Activated CD4-positive, alpha-beta T cell treated with anti-CD3 and anti-CD28 coated beads for 48 hours (primary cell): ENCODE measurements at places on chromosomes 7 and 10.
A peak's percentile ranks its signal among the peaks of the same experiment; 100 is the strongest.

- no peak for DNase-seq
Measured at GRCh38 chr10:49131507-49132361, 2.1 kb downstream of the FAM170B start.

DNA sequence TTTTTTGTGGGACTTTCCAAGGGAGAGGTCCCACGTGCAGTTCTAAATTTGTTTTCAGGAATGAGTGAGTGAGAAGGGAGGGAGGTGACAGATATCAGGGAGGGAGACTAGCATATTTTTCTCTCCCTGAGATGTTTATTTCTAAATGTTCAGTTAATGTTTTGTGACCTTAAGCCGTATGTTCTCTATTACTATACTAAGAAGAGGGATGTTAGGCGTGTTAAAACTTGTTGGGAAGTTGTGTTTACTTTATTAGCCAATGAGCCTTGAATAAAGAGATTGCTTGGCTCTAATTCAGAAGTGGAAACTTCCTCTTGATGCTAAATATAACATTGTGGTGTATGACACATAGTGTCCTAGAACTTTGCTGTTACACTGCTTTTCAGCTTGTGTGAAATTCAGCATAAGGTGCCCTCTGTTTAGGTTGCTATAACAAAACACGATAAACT is 37.3 kb downstream of the DNAH11 start:
- no peak for DNase-seq

DNA sequence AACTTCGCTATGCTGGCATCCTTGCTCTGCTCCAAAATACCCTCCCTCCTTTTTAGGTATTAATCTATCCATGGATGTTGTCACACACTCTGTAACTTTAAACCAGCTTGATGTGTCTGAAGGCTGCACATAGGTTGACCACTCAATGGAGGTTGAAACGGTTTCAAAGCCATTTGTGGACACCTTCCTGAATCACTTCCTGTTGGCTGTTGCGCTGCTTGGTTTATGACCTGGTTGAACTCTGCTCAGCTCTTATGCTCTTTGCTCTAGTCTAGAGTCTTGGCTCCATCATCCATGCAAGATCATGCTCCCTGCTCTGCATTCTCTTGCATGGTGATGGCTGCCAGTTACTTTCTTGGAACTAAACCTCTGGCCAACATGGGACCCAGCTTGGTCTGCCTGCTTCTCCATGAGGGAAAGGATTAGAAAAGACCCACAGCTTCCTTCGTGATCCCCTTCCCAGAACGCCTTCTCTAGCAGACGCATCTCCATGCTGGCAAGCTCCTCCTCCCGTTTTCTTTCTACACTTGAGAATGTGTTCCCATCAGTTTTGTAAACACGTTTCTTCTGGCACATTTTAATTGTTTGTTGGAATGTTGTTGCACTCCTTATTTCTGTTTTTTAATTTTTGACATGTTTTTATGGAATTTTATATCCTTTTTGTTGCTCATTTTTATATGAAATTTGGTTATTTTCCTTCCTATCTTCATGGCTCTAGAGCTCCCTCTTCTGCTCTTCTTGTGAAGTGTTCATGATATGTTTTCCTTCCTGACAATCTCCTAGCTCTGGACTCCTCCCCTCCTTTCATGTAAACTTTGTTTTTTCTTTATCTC is 149.8 kb downstream of the XPNPEP1 start:
- no peak for DNase-seq

DNA sequence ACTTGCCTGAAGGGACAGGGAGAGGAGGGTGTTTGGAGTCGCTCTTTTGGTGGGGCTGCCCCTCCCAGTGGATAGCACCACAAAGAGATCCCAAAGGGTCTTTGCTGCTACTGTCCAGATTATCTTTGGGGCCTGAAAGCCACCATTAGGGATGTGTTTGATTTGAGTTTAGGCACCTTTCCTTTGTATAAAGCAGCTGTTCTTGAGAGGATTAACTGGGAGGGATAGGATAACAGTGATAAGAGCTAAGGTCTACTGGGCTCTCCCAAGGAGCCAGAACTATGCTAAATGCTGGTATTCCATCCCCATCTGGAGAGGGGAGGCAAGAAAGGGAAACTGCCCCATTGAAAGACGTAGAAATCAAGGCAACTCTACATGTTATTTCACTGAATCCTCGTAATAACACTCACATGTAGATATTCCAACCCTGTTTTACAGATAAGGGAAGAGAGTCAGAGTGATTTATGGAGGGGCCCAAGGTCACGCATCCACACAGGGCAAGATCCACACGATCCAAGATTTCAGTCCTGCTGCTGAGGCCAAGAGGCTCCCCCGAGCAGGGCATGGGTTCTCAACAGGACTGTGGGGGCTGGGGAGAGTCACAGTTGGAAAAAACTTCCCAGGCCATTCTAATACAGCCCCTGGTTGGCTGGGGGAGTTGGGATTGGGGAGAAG is 11.1 kb upstream of the TCF7L2 start:
- no peak for DNase-seq

- DNase-seq, result no peak
Measured at GRCh38 chr7:128189231-128189930, 51.7 kb upstream of the LEP start.

GRCh38 chr7:80967917-80968297 is 49.1 kb upstream of the SEMA3C start:
- no peak for DNase-seq

DNA sequence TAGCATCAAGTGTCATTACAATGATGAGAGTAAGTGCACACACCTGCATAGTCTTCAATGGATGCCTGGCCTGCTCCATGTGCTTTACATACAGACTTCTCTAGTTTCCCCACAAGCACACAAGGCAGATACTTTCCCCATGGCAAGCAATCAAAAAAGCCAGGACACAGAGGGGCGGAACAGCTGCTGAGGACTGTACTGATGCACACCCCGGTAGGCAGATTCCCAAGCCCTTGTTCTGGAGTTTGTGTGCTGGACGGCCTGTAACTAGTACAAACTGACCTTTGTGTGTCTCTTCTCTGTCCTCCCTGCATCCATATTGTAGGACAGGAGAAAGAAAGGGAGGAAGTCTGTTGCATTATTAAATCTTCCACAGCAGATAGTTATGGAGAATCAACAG is 25.8 kb downstream of the UBE2D4 start:
- no peak for DNase-seq

GRCh38 chr7:28481091-28481926 is 69.0 kb downstream of the CREB5 start:
- DNase-seq, result no peak

GRCh38 chr10:84314275-84314674 is 14.1 kb upstream of the CCSER2 start:
- no peak for DNase-seq

GRCh38 chr7:57482-58255 is 134.7 kb upstream of the FAM20C start:
- no peak for DNase-seq

GRCh38 chr10:119283818-119284217 is 76.4 kb downstream of the GRK5 start:
- no peak for DNase-seq

DNA sequence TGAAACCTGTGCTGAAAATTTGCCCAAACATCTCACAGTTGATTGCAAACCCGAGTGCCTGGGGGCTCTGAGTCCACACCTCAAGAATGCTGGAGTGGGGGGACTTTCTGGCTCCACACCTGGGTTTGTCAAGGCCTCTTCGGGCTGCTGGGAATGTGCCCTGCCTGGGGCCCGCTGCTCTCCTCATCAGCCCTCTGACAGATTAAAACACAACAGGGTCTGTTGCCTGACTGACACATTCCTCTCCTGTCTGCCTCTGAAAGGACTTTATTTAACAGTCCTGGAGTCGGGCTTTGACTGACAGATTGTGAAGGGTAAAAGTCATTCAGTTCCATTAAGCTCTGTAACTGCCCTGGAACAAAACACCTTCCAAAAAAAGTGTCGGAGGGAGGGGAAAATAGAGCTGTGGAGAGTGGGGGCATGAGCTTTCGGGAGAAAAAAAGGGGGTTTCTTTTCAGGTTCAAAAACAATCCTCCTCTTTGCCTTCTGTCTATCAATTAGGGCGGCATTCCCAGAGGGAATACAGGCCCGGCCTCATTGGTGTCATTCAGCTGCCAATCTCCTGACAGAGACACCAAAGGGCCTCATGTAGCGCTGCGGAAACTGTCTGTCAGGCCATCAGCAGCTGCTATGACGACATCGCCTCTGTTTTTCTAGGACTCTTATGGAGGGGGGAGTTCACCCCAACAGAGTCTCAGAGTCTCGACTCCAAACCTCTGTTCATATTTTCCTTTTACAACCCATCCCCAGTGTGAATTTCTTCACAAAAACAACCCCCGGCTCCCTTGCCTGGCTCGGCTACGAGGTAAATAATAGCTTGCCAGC is 398.8 kb upstream of the NFE2L3 start:
- DNase-seq, result no peak

DNA sequence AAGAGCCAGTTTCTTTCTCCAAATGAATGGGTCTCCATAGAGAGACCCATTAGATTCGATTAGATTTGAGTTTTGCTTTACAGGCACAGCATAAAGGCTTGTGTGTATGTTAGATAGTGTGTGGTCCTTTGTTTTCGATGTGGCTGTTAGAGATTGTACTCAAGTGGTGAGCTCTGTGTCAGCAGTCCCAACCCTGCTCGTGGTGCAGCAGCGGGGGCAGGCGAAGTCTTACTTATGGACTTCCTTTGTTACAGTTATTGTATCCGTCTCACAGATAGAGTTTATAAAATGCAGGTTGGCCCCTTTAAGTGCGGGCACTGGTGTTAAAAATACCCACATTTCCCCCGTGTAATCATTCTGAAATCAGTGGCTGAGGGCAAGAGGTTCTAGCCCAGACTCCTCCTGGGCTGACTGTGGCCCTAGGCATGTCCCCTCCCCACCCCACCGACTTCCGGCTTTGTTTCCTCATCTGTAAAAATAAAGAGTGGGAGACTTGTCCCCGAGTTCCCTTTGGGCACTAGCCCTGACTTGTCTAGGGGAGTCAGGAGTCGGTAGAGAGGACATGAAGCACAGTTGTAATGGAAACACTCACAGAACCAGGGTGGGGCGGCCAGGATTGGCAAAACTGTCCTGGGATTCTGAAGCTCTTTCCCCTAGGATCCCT is 28.6 kb downstream of the MTURN start:
- DNase-seq, result peak; percentile 22

DNA sequence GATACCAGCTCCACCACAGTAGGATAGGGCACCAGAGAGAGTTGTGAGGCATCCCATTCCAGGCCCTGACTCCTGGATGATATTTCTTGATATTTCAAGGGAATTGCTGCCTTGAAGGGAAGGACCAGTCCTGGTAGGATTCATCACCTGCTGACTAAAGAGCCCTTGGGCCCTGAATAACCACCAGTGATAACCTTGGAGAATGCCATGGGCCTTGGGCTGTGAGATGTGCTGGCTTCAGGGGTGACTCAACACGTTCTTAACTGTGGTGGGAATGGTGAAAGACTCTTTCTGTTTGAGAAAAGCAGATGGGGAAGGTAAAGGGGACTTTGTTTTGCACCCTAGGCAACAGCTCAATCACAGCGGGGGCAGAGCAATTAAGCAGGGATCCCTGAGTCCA is 21.4 kb upstream of the ASZ1 start:
- no peak for DNase-seq

DNA sequence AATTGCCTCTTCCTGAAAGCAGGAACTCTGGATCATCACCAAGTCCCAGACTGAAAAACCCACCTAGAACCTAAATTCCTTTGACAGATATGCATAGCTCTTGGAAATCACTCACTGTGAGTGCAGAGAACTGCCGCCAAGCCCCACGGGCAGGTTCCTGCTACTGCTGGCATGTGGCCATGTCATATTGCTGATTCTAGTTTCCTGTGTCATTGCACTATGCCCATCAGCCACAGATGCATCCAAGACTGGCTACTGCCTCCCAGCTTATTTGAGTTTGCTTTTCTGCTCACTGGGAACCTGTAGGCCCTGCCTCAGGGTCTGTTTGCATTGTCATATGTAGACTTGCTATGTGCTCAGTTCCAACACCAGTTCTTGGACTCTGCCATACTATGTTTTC is 786.0 kb downstream of the GRID1 start:
- no peak for DNase-seq

GRCh38 chr10:133294189-133294588 is 14.5 kb downstream of the TUBGCP2 start:
- no peak for DNase-seq
